ENCODE measurements at places on chromosomes 5 and 9.

DNA sequence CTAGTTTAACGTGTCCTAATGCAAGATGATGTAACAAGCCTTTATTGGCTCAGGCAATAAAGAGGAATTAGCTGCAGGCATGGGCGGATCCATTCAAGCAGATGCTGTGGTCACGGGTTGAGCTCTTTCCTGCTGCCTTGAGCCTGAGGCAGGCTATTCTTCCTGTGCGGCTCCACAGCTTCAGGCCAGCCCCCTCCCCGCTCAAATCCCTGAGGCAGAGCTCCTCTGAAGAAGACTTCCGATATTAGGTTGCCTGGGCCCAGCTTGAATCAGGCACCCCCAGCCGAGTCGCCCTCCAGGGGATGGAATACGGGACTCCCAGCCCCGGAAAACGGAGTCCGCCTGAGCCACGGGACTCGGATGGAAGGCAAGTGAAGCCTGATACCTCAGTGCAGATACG lies 95.0 kb upstream of the RUFY1 start:
- DNase-seq: no peak

DNA sequence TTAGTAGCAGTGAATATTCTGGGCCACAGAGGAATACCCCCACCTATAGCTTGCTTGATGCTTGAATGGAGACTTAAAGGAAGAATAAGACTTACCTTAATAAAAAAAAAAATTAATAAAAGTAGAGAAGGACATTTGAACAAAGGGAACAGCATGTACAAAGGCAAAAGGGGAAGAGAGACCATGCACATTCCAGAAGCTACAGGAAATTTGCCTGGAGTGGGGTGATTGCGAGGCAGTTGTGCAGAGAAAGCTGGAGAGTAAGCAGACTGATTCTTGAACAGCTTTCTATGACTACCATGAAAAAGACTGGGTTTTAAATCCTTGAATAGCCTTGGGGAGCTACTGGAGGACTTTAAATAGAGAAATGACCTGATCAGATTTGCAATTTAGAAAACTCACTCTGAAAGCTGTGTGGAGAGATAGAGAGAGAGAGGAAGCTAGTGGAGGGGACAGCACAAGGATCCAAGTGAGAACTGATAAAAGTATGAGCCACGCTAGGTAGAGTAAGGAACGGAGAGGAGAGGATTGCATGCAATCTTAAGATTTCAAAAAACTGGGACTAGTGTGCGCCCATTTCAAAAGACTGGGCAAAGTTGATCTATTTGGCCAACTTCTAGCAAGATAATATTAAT lies 12.5 kb upstream of the SSBP2 start:
- DNase-seq: no peak

DNA sequence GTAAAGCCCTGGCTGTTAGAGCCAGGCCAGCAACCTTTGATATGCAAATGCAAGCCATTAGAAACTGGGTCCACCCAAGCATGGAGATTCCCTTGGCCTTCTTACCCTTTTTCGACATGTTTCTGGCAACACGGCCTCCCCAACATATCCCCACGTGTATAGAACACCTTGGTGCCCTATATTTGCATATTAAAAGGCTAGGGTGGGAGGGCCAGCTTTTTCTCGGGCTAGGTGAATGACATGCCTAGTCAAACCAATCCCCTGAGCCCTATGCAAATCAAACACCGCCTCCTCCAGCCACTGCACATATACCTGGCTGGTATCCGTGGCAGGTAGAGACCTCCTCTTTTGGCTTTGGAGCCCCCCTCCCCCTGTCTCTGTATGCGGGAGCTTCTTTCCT lies 55.6 kb upstream of the ZFR start:
- no peak for DNase-seq

- DNase-seq: no peak
Observed at GRCh38 chr5:31824869-31825517, 186.1 kb downstream of the PDZD2 start.

GRCh38 chr5:37831821-37832534 lies 7.9 kb downstream of the GDNF start:
- DNase-seq: no peak

GRCh38 chr9:70865471-70865870 lies 255.9 kb downstream of the TRPM3 start:
- DNase-seq: no peak

DNA sequence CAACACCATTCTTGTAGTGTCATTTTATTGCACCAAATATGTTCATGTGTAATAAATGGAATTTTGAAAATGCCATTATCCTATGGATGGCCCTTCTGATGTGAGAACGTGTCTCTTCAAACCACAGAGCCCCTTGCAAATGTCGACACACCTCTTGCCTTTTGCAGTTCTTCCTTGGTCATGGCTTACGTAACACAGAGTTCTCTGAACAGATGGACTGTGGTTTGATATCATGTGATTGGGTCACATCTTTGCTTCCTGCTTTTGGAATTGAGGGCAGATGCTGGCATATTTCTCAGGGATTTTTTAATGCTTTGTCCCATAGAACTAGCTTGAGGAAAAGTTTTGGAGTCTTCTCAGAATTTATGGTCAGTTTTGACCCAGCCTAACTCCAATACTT lies 4.6 kb downstream of the TGFBR1 start:
- no peak for DNase-seq

GRCh38 chr5:132072528-132072927 lies 1.1 kb upstream of the CSF2 start:
- DNase-seq: no peak

- DNase-seq: no peak
Observed at GRCh38 chr5:142845402-142845921, 75.3 kb downstream of the ARHGAP26 start.

- DNase-seq: no peak
Observed at GRCh38 chr5:56686337-56687195, 128.8 kb upstream of the MAP3K1 start.

Measured in esophagus muscularis mucosa (tissue), 4 donors.